ENCODE measurements at places on chromosomes 11 and 22.

DNA sequence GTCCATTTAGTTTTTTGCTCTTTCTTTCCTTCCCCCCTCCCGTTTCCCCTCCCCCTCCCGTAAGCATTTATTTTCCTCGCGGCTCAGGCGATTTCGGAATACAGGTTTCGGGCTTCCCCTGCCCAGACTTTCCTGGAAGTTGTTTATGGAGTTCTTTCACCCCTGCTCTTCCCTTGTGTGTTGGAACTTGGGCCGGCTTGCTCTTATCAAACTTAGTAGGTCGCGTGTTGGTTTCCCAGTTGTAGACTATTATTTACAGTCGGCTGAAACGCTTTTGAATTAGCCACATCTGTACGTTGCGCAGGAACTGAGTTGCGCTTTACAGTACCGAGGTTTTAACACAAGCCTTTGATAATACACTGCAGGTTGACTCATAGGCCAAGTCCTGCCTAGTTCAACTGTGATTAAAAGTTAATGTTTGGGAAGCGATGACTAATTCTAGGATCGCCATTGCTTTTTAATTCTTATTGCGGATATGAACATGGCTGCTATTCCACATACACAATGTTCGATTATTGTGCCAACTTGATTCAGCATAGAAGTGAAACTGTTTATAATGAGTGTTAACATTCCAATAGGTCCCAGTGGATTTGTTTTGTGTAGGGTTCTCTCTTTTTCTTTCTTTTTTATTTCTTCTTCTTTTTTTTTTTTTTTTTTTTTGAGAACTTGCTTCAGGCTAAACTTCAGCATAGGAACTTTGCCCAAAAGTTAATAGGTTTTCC lies 1.7 kb downstream of the YAP1 start:
- no peak for DNase-seq

DNA sequence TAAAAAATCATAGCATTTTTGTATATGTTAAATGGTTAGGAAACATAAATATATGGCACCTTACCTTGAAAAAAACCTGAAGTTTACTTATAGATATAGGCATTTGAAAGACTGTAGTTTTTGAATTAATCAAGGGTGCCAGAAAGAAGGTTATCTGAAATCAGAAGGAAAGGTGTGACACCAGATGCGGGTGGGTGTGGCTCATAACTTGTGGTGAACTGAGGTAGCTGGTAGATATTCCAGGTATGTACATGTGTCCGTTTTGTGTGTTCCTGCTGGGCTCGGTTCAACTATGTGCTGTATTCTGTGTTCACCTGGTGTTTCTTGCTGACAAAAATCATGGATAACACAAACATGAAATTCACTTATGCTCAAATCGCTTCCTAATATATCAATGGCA lies 35.6 kb downstream of the STK33 start:
- no peak for DNase-seq

DNA sequence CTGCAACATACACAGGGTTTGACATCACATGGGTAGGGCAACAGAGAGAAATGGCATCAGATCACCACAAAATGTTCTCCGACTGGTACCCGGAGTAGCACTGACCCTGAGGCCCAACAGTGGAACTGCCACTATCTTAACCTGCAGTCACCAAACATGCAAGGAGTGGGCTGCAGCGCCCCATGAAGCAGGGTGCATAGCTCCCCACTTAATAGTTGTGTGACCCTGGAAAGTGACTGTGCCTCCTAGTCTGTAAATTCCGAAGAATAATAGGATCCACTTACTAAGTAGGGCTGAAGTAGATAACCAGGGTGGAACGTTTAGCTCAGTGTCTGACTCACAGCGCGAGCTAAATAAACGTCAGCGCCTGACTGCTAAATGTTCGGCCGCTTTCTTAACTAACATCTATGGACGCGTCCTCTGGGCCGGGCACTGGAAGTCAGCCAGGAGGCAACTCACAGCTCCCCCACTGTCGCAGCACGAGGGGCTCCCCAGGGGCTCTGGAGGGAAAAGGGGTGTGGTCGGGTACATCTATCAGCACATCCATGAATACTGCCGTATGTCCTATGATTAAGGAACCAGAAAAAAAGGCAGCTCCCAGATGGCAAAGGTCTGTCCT lies 777 bp downstream of the LTO1 start:
- DNase-seq = no peak

DNA sequence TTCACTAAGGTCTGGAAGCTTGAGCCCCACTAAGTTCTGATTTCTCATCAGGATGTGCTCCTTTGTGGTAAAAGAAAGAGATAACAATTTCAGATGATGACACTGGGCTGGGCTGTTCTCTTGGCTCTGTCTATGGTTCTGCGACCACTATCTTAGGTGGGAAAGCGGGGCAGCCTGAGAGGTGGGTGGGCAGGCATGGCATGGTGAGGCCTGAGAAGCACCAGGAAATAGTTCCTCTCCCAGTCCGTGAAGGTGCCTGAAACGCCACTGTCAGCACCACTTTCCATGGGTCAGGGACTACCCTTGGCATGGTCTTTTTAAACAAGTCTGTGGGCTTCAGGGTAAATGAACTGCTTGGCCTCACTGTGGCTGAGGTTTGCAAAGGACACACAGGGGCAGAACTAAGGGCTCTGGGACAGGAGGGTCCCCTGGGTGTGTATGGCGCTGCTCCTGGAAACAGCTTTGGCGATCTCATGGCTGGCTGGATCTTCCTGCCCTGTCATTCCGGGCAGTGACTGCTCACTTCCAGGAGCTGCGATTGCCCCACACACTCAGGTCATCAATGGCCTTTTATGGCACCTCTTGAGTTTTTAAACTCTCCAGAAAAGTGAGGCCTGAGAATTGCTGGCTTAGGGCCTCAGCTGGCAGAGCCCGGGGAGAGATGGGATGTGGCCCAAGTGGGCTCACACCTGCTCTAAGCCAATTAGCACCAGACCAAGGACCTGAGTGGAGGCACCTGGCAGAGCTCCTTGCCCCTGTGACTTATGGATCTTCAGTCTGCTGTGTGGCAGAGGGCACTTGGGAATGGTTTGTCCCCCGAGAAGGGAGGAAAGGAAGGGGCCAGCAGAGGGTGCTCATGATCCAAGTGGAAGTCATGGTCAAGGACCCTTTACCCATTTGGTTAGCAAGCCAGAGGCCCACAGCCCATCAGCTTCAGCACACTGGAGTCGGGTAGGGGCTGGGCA lies 55.6 kb upstream of the LYVE1 start:
- peak; percentile 88 for DNase-seq

Data from upper lobe of left lung (tissue), 6 donors.